ENCODE measurements at places on chromosomes 7 and 10.

- DNase-seq, result no peak
These were observed 156.3 kb downstream of the SLC16A9 start for GRCh38 chr10:59553162-59553900.

DNA sequence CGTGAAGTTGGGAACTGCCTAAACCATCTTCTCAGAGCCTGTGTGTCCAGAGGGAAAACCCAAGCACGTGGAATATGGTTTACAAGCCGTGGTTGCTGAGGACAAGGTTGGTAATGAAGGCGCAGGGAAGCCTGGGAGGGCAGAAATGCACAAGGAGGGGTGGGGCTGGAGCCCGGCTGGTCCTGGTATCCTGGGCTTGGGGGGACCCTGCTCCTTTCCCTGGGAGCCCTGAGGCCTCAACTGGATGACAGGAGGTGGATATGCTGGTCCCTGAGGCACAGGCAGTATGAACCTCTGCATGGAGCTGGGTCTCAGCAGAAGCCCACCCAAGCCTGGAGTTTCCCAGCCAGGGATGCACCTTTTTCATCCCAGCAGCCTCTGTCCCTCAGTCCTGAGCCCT is 80.3 kb upstream of the RET start:
- DNase-seq, result no peak

DNA sequence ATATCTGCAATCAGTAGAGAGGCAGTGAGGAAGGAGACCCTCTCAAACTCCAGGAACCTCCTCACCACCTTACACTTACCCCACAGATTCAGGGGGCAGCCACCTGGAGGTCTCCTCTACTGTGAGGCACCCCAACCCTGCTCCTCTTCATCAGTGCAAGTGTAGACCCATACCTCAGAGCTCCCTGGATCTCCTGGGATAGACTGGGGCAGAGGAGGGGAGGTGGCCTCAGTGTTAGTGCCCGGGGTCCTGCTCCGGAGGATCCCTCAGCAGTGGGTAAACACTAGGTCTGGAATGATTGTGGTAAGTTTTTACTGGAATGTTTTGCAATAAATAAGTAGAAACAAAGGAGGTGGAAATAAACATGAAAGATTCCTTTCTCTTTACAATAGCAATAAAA is 31.1 kb downstream of the ANTXRL start:
- DNase-seq, result no peak

GRCh38 chr10:6348096-6348874 is 145.6 kb downstream of the PFKFB3 start:
- peak; percentile 41 for DNase-seq

GRCh38 chr7:155343661-155344121 is 46.0 kb downstream of the INSIG1 start:
- no peak for DNase-seq

DNA sequence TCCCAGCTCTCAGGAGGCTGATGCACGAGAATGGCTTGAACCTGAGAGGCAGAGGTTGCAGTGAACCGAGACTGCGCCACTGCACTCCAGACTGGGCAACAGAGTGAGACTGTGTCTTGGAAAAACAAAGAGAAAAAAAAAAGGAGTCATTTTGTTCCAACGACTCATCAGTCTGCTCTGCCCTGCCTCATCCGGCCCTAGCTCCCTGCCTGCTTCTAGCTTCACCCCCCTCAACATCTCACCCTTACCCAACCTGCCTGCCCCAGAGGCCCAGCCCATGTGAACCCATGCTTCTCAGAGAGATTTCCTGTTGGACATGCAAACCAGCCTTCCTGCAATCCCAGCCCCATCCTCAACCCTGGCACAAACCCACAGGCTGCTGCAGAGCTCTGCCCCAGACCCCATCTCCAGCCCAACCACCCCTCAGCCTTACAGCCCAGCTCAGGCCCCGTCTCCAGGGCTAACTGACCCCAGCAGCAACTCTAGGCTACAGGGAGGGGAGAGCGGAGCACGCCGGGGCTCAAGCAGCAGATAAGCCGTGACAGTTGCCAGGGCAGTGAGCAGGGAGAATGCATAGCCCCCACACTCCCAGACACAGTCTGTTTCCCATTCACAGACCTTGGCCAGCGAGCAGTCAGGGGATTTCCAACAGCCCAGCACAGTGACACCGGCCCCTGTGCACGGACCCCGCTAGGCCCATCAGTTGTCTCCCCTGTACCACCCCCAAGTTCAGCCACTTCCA is 86.0 kb upstream of the KCTD7 start:
- peak; percentile 64 for DNase-seq

DNA sequence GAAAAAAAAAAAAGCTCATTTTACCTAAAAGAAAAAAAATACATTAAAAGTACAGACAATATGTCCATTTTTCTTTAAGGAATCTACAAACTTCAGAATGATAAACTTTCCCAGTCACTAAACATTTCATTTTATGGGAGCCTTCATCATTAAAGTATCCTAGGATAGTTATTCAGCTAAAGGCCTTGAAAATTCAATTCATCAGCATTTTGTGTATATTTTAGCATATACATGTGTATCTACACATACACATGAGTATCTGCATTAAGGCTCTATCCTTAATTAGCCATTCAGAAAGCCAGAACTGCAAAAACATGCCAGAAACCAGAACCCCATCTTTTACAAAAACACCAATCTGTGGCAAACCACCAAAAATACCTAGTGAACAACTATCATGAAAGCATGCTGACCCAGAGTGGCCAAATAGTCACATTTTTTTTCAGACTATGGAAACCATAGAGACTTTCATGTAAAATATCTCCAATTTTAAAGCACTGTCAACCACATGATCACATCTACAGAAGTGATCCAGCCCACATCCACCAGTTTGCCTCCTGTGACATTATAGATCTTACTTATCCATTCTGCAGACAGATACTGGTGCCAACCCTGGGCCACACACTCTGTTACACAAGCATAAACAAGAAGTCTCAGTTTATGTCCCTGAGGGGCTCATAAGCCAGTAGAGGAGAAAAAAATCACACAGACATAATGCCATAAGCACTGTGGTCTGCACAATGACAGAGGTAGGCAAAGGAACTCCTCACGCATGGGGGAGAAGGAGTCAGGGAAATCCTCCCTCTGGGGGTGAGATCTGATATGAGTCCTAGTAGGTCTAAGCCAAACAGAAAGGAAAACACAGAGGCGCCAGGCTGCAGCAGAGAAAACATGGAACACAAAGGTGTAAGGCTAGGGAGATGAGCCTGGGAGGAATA is 79.2 kb downstream of the SRPK2 start:
- no peak for DNase-seq

DNA sequence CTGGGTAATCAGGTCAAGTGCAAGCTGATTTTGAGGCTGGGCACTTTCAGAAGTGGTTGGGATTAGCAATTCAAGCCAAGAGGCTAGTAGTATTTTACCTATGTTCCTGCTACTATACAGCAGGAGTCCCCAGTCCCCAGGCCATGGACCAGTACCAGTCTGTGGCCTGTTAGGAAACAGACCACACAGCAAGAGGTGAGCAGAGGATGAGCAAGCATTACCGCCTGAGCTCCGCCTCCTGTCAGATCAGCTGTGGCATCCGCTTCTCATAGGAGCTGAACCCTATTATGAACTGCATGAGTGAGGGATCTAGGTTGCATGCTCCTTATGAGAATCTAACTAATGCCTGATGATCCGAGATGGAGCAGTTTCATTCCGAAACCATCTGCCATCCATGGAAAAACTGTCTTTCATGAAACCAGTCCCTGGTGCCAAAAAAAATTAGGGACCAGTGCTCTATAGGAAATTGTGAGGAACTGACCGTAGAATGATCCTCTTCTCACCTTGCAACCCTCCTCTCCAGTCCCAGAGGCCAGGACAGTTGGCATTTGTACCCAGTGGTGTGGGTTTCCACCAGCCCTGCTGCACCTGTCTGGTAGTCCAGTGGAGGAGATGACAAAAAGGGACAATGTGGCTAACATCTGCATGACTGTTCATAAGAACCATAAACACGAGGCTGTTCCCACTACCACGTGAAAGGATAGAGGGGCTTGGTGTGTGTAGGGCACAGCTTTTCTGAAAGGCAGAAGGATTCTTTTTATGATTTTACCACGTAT is 172.5 kb downstream of the KIAA1217 start:
- DNase-seq, result no peak

- no peak for DNase-seq
These were observed 123.6 kb downstream of the VTI1A start for GRCh38 chr10:112570585-112570984.

DNA sequence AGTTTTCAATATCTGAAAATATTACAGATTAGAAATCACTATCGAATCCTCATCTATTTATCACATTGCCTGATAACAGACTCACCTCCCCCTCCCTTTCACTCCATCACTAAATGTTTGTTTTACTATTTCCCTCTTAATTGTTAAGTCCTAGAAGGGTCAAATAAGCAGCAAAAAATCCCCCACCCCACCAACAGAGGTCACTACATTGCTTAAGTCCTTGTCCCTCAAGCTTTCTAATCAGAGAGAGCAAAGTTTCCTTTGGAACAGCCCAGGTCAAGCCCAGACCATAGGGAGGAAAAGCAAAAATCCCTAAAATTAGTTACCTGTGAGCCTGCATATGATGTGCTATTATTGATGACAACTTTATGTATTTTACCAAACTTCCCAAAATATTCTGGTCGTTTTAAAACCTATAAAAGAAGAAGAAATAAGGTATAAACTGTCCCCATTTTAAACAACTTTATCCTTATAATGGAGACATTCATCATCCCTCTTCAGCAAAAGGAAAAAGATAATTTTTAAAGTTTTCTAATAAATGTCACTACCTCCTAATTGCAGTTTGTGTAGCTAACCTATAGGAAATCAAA is 95.0 kb downstream of the CNOT4 start:
- peak; percentile 39 for DNase-seq

DNA sequence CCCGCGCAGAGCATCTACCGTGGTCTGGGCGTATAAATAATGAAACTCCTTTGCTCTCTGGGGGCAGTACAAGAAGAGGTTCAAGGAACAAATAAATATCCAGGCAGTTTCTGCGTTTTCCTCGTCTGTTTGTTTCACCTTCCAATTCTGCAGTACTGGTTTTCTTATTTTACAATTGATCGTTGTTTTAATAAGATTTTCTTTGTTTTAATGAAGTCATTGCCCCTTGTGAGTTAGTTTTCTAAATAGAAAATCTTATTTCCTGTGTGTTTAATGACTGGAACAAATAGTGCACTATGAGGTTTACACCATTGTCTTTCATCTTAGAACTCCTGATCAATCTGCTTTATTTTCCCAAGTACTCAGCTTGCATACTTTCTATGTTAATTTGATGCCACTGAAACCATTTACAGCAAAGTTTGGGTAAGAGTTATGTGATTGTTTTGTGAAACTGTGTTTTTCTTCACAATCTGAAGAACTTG is 1.2 kb downstream of the PLEKHA1 start:
- DNase-seq, result no peak

- DNase-seq, result peak; percentile 40
These were observed 73.0 kb upstream of the LRRC4 start for GRCh38 chr7:128104108-128104742.

DNA sequence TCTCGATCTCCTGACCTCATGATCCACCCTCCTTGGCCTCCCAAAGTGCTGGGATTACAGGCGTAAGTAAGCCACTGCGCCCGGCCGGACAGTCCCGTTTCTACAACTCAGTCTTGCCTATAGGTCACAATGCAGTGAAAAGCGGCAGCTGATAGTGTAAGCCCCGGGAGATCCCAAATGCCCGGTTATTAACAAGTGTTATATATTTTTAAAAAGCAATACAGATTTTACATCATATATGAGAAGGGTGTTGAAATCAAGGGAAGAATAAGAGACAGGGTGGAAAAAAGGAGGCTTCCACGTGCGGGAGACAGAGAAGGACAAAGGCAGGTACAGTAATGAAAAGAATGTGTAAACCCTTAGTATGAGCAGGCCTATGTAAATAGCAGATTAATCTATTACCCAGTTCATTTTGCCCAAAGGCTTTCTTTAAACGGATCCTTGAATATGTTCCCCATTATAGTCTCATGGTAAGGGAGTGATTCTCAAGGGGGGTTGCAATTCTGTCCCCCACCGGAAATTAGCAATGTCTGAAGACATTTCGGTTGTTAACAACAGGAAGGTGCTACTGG is 170.8 kb downstream of the PDE1C start:
- DNase-seq, result no peak

DNA sequence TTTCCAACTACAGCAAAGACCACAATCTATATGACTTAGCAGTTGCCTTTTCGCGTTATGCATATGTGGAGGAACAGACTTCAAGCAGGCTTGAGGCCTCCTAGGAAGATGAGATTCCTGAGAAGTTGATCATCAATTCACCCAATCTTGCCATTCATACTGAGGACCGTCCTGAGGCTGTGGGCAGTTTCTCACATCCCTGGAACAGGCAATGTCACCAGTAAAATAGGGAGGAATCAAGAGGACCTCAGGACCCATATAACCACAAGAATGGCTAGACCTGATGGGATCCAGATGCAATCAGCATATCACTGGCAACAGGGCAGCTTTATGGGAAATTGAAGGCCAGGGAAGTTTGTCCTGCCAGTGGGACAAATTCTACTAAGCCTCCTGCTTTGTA is 17.3 kb downstream of the KDM7A start:
- peak; percentile 81 for DNase-seq

- DNase-seq, result no peak
These were observed 281.0 kb downstream of the ABCA13 start for GRCh38 chr7:48452218-48452617.

- no peak for DNase-seq
These were observed 56.8 kb downstream of the GPR141 start for GRCh38 chr7:37740398-37740797.

DNA sequence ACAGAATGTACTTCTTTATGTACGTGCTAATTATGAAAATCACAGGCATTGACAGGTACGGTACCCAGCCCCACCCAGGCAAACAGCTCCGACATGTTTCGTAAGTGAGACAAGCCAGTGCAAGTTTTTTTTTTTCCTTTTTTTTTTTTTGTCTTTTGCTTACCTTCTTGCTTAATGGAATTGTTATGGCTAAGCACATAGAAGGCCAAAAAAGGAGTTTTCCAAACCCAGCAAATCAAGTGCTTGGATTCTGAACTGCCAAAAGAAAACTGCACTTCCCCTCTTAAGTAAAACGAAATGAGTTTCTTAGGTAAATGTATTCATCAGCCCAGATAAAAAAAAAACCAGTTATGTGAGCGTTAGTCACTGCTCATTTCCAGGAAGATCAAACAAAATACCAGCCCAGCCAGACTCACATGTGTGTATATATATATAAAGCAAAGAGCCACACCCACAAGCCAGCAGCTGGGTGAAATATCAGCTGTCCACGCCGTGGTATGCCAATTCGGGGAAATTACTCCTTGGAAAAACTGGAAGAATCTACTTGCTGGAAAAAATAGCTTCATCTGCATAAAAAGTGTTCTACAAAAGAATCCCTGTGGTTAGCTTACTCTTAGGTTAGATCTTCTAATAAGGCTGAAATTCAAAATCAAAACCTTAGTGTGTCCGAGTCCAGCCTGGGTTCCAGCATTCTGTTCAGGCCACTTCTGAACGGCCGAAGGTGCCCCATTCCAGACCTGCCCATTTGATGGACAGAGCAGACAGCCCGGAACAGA is 8.0 kb downstream of the KLF6 start:
- DNase-seq, result peak; percentile 92

DNA sequence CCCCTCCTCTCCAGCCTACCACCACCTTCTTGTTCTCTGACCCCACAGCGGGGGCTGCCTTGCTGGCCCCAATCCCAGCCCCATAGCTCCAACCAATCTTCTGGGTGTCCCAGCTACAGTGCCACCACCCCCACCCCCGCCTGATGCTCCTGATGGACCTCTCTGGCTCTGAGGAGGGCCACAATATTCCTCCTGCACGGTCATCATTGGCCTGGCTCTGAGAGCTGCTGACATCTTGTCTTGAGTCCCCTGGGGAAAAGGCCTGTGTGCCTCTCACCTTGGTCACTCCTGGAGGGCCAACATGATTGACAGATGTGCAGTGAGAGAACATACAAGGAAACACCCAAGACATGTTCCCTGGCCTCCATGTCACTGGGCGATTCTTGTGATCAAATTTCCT is 7.6 kb downstream of the GDF2 start:
- DNase-seq, result no peak
